ENCODE measurements at places on chromosomes 1 and 21.

DNA sequence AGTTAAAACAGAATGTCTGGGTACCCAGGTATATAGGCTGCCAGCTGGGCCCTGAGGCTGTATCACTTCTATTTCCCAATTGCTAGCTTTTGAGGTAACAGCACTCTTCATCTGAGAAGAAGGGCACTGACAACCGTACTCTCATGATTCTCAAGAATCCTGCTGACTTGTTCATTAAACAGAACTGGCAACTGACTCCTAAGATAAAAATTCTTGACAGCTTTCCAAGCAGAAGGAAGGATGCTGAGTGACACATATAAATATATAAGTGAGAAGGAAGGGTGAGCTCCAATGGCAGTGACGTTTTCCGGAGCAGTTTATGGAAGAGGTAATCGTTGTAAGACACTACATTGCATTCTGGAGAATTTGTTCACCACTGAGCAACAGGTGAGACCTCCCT is 48.1 kb upstream of the NRIP1 start:
- H3K27me3 ChIP-seq: no peaks in the 10 kb centered on the region
- no peak for DNase-seq
- H3K4me3 ChIP-seq: no peak overlapping the region
- no peaks in the 10 kb centered on the region for H3K36me3 ChIP-seq
- H3K27ac ChIP-seq: no peak overlapping the region
- H3K4me1 ChIP-seq: no peaks in the 10 kb centered on the region

- H3K4me1 ChIP-seq: no peaks in the 10 kb centered on the region
- no peak overlapping the region for H3K4me3 ChIP-seq
- H3K27me3 ChIP-seq: no peaks in the 10 kb centered on the region
- H3K36me3 ChIP-seq: no peaks in the 10 kb centered on the region
- H3K27ac ChIP-seq: no peak overlapping the region
Measured at GRCh38 chr1:218272366-218272765, 12.7 kb upstream of the RRP15 start.

DNA sequence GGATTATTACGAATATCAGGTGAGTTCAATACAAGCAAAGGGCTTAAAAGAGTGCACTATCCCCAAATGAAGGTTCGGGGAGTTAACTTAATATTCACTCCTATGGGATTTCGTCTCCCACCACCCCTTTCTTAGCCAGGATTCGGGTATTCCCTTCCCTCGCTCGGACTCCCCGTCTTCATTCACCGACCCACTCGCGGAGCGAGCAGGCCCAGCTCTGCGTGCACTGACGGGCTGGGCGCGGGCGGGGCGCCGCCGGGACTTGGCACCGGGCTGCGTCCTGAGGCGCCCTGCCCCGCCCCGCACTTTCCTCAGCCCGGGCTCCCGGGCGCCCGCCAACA is 7.7 kb upstream of the MPZL1 start:
- peak overlapping the region; percentile 83 for H3K27ac ChIP-seq
- no peak for DNase-seq
- H3K4me1 ChIP-seq: peaks cover 4% of the 10 kb centered on the region
- H3K36me3 ChIP-seq: no peaks in the 10 kb centered on the region
- no peaks in the 10 kb centered on the region for H3K27me3 ChIP-seq
- peak overlapping the region; percentile 90 for H3K4me3 ChIP-seq

DNA sequence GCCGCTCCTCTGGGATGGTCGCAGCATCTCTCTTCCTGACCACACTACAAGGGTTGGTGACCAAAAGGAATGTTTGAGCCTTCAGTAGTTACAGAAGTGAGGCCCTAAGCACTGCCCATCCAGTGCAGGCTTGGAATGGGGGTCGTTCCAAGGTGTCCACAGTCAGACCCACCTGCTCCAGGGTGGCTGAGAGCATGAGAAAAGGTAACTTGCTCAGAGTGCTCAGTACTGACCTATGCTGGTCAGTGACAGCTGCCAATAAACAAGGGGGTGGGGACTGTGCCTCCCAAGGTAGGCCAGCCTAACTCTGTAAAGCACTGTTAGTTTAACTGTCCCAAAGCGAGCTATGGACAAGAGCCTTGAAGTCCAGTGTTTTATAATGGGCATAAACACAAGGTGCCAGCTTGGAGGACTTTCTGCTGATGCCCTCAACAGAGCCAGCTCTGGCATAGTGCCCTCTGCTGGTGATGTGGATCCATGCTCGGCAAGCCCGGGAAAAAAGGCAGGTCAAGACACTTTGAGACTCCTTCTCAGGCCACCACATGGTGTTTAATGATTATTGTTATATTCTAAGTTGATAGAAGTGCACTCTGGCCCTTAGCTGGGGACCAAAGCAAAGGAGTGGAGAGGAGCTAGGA is 78.1 kb upstream of the DNAH14 start:
- no peak overlapping the region for H3K4me3 ChIP-seq
- H3K27ac ChIP-seq: no peak overlapping the region
- no peaks in the 10 kb centered on the region for H3K36me3 ChIP-seq
- DNase-seq: peak; percentile 40

DNA sequence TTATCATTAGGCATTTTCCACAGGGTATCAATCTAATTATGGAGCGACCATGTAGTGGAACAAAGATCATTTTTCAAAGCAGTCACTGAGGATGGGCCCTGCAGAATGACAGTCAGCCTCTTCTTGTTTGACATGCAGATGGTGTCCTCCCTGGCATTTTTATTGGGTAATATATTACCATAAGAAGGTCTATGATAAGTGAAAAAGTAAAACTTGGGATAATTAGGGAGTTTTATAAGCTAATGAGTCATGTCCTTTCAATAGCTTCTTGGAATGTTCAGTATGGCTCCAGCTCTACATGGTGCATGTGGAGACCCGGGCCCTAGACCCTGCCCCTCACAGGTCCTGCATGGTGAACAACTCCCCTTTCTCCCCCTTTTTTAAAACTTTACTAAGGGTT is 232.2 kb upstream of the COA6 start:
- H3K27me3 ChIP-seq: peaks cover 2% of the 10 kb centered on the region
- H3K4me3 ChIP-seq: no peak overlapping the region
- no peaks in the 10 kb centered on the region for H3K4me1 ChIP-seq
- no peaks in the 10 kb centered on the region for H3K36me3 ChIP-seq

- no peaks in the 10 kb centered on the region for H3K27me3 ChIP-seq
- H3K36me3 ChIP-seq: no peaks in the 10 kb centered on the region
- peaks cover 4% of the 10 kb centered on the region for H3K4me1 ChIP-seq
- DNase-seq: no peak
- no peak overlapping the region for H3K27ac ChIP-seq
- no peak overlapping the region for H3K4me3 ChIP-seq
Measured at GRCh38 chr21:45338311-45339017, 50.8 kb upstream of the POFUT2 start.

DNA sequence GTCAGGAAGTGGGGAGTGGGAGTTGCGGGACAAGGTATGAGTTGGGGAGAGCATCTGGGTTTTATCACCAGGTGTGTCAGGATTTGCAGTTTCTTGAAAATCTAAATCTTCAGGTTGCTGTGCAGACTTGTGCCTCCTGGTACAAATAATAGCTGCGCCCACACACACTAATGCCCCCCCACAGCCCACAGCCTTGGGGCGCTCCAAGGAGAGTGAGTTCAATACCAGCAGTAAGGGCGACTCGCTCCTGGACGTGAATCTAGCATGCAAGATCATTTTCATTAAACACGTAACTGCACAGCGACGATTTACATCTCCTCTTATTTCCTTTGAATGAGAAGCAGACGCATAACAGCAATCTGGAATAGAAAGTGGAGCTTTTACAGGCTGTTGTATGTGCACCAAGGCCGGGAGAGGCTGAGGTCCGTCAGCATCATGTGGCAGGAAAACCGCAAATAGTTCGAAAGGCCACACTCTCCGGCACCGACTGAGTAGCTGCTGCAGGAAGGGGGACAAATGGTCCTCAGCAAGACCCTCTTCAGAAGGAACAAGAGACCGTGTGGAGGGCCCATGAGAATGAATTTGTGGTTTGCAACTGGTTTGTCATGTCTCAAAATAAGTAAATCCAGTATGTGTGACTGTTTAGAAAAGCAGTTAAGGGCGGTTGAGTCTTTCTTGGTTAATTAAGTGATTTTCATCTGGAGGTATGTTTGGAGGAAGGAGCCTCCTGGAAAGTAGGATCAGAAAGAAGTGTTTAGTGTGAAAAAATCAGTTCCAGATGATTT is 439.5 kb downstream of the SMYD3 start:
- peak overlapping the region; percentile 65 for H3K4me3 ChIP-seq
- H3K27ac ChIP-seq: no peak overlapping the region
- peak; percentile 88 for DNase-seq
- H3K4me1 ChIP-seq: peaks cover 24% of the 10 kb centered on the region
- H3K27me3 ChIP-seq: no peaks in the 10 kb centered on the region

DNA sequence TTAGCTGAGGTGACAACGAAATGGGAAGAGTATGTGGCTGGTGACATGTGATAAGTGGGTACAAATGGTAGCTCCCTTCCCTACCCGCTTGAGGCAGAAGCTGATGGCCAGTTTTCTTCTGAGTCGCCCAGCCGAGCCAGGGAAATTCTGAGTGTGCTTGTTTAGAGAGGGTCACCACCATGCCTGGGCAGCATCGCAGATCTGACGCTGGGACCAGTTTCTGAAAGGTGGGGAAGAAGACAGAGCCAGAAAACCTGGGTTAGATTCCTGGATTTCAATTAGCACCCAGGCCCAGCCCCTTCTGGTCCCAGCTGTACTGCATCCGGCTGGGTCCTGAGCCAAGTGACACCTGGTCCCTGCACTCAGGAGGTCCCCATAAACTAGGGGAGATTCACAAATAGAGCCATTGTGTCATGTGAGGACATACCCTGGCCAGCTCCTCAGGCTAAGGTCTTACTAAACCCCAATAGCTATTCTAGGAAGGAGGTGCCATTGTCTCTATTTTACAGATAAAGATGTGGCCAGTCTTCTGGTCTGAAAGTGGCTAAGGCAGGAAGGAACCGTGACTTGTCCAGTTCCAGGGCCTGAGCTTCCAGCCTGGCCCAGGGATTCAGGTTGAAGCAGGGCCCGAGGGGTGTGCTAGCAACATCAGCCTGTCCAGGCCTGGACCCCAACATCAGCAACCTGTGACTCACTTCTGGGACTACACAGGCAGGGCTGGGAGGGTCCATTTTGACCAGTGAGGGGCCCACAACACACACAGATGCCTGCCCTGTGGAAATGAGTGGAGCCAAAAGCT is 1.7 kb upstream of the TMEM61 start:
- no peak overlapping the region for H3K27ac ChIP-seq
- no peak overlapping the region for H3K4me3 ChIP-seq
- no peaks in the 10 kb centered on the region for H3K36me3 ChIP-seq
- H3K27me3 ChIP-seq: peaks cover 57% of the 10 kb centered on the region
- DNase-seq: no peak

- no peak for DNase-seq
- no peaks in the 10 kb centered on the region for H3K27me3 ChIP-seq
- peaks cover 11% of the 10 kb centered on the region for H3K4me1 ChIP-seq
- peaks cover 52% of the 10 kb centered on the region for H3K36me3 ChIP-seq
- H3K4me3 ChIP-seq: no peak overlapping the region
- H3K27ac ChIP-seq: no peak overlapping the region
Measured at GRCh38 chr1:109629372-109630030, 9.9 kb downstream of the AMPD2 start.

- no peaks in the 10 kb centered on the region for H3K4me1 ChIP-seq
- no peaks in the 10 kb centered on the region for H3K27me3 ChIP-seq
- H3K4me3 ChIP-seq: peak overlapping the region; percentile 63
- no peaks in the 10 kb centered on the region for H3K36me3 ChIP-seq
Measured at GRCh38 chr1:208731981-208732821, 488.0 kb upstream of the PLXNA2 start.

DNA sequence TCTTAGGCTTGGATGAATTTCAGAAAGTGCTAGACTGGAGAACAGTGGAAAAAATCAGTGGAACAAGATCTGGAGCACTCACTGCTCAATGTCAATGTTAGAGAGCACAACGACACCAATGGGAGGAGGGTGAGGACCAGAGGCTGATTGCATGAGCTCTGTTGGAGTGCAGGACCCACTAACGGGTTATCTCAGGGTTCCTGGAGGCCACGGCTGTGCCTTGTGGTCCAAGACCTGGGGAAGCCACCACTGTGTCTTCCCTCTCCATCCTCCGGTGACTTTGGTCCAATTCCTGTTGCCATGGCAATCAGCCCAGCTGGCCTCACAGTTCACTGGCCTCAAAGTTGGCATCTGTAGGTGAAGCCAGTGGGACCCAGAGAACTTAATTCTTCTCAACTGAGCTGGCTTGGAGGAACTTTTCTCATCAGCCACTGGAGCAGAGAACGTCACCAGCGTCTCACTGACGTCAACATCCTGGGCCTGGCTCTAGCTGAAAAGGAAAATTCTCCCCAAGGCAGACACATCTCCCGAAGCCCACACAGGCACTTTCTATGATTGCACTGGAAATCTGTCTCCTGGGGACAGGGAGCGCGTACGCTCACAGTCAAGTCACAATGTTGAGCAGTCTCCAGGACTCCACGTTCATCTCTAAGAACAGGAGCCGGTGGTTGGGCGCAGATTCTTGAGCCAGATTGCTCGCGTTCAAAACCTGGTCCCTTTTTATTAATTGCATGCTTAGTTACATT is 21.9 kb upstream of the GPR157 start:
- no peaks in the 10 kb centered on the region for H3K36me3 ChIP-seq
- H3K27me3 ChIP-seq: no peaks in the 10 kb centered on the region
- H3K4me3 ChIP-seq: no peak overlapping the region

GRCh38 chr21:42324896-42325295 is 9.7 kb upstream of the TFF3 start:
- DNase-seq: no peak
- no peaks in the 10 kb centered on the region for H3K27me3 ChIP-seq
- H3K4me3 ChIP-seq: no peak overlapping the region
- no peak overlapping the region for H3K27ac ChIP-seq

DNA sequence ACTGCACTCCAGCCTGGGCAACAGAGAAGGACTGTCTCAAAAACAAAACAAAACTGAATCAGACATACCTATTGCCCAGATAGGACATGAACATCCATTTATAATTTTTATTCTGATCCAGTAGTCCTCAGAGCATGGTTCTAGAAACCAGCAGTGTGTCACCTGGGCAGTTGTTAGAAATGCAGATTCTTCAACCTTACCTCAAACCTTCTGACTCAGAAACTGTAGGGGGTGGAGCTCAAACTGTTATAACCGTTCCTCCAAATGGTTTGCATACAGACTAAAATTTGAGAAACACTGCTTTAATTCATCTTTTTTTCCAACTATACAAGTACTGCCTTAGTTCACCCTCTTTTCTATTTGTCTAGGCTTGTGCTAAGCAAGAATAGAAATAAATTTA is 6.0 kb downstream of the NASP start:
- no peaks in the 10 kb centered on the region for H3K27me3 ChIP-seq
- peaks cover 21% of the 10 kb centered on the region for H3K4me1 ChIP-seq
- H3K4me3 ChIP-seq: no peak overlapping the region
- no peak overlapping the region for H3K27ac ChIP-seq
- peaks cover 41% of the 10 kb centered on the region for H3K36me3 ChIP-seq
- DNase-seq: no peak

GRCh38 chr1:98110674-98111073 is 189.8 kb upstream of the DPYD start:
- no peaks in the 10 kb centered on the region for H3K36me3 ChIP-seq
- no peak overlapping the region for H3K27ac ChIP-seq
- H3K4me3 ChIP-seq: no peak overlapping the region
- no peaks in the 10 kb centered on the region for H3K4me1 ChIP-seq
- no peak for DNase-seq
- no peaks in the 10 kb centered on the region for H3K27me3 ChIP-seq

GRCh38 chr1:41437011-41437355 is 47.5 kb downstream of the EDN2 start:
- no peaks in the 10 kb centered on the region for H3K36me3 ChIP-seq
- no peaks in the 10 kb centered on the region for H3K27me3 ChIP-seq
- peaks cover 9% of the 10 kb centered on the region for H3K4me1 ChIP-seq
- no peak overlapping the region for H3K4me3 ChIP-seq

Measured in common myeloid progenitor, CD34-positive (primary cell).